ENCODE measurements at places on chromosomes 2 and 18.

DNA sequence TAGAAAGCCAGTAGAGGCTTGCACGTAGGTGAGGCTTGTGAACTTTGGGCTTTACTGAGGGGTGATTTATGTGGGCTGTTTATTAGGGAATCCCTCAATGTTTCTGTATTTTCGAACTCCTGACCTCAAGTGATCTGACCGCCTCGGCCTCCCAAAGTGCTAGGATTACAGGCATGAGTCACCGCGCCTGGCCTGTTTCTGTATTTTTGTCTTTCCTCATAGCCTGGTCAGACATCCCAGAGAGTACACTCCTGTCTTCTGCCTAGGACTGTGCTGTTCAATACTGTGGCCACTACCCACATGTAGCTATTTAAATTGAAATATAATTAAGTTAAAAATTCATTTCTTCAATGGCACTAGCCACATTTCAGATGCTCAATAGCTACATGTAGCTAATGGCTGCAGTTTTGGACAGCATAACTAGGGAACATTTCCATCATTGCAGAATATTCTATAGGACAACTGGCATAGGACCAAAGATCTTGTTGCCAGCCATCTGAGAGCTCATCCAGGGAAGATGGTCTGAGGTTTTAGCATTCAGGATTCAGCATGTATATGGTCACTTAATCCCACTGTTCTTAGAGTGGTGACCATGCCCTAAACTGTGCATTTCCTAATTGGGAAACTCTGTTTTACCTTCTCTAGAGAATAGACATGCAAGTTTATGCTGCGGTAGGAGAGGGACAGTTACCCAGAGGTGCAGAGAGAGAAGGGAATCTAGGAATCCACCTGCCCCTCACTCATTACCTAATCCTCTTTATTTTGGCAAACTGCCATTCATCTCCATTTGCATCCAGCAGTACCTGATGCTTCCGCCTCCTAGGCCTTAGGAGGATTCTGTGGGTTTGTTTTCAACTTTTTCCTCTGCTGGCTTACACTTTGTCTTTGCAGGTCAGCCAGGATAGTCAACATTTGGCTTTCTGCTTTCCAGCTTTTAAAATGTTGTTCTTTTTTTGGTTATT lies 64.4 kb downstream of the LCLAT1 start:
- no peak for DNase-seq

DNA sequence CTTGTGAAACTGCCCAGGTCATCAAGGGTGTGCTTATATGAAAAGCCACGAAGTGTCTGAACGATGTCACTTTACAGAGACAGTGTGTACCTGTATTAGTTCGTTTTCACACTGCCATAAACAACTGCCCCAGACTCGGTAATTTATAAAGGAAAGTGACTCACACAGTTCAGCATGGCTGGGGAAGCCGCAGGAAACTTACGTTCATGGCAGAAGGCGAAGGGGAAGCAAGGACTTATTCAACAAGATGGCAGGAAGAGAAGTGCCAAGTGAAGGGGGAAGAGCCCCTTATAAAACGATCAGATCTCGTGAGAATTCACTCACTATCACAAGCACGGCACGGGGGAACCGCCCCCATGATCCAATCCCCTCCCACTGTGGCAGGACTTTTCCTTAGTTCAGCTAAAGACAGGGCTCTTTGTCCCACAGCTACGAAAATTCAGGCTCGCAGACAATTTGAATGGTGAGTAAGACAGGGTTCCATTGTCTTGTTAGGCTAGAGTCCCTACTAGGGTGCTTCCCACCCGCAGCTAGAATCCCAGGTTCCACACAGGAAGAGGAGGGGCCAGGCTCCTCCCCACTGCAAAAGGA lies 20.1 kb downstream of the TMEM177 start:
- DNase-seq, result no peak

DNA sequence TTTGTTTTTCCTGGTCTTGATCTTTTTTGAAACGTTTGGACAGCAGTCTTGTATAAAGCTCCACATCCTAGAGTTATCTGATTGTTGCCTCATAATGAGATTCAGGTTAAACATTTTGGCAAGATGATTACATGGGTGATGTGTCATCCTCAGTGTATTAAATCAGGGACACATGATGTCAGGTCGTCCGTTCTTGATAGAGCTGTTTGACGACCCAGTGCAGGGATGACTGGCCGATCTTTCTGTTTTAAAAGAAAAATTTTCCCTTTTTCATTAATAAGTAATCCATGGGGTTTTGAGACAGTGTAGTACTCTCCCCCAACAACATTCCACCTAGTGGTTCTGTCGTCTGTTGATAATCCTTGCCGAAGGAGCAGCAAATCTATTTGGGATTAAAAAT lies 44.5 kb upstream of the SERPINB2 start:
- no peak for DNase-seq

DNA sequence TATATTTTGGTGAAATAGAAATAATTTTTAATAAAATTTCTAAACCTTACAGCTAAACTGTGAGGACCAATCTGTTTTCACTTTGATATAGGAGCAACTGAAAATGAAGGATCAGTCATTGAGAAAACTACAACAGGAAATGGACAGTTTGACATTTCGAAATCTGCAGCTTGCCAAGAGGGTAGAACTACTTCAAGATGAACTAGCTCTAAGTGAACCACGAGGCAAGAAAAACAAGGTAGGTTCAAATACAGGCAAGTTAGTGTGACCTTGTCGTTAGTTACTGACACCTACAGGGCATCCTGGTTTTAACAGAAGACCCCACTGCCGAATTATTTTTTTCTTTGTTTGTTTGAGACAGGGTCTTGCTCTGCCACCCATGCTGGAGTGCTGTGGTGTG lies 75.5 kb upstream of the STON1 start:
- DNase-seq, result no peak

DNA sequence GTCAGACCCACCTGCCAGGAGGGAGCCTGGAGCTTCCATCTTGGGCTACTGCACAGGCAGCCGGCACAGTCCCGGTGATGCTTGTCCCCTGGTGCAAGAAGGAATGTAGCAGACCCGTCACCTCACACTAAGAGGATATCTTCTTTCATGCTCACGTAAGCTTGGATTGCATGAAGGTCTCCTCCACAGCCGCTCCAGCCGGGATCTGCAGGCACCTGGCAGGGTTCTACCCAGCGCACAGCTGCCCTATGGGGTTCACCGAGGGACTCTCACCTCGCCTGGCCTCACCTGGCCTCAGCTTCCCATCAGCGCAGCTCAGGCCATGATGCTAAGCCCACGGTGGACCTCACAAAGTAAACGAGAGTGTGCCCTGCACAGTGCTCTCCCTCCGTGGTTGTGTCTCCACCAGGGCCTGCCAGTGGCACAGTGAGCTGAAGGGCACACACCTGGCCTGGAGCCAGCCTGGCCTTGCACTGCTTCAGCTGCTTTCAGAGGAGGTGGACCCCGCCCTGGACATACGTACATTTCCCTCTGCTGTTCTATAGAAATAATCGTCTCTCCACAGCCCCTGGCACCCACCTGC lies 239.1 kb downstream of the SEPTIN10 start:
- DNase-seq, result no peak

GRCh38 chr2:167157523-167157922 lies 269.2 kb downstream of the XIRP2 start:
- DNase-seq, result no peak

DNA sequence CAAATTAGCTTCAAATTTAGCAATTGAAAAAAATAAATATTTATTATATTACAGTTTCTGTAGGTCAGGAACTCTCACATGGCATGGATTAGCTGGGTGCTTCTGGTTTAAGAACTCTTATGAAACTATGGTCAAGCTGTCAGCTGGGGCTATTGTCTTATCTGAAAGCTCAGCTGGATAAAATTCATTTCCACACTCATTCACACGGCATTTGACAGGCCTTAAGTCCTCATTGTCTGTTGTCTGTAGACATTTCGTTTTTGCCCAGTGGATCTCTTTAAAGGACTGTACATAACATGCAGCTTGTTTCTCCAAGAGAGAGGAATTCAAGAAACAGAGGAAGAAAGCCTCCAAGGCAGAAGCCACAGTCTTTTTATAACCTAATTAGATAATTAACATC lies 1556.8 kb upstream of the SLC39A10 start:
- DNase-seq, result no peak

DNA sequence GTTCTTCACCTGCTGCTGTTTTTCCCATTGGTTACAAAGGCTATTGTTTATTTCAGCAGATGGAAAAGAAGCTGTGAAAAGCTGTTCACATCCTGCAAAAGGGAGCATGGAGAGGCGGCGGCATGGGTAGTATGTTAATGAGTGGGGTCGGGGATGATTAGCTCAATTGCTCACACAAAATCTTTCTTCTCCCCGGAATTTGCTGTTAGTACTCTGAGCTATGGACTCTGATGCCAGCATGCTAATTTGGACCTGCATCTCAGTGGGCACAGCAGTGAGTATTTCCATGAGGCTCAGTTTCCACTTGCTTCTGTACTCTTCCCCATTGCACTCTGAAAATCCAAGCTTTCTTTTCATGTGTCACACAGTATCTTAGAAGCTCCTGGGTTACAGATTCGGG lies 61.6 kb downstream of the DNER start:
- DNase-seq, result no peak

Data from midbrain (tissue), 1 donor.